Endodermal cell (in vitro differentiated cells): ENCODE measurements at places on chromosomes 7 and 10.

- peak; percentile 84 for DNase-seq
Measured at GRCh38 chr7:95723583-95724180, 48.7 kb upstream of the DYNC1I1 start.

- no peak for DNase-seq
Measured at GRCh38 chr10:13949844-13950542, 363.2 kb downstream of the PRPF18 start.

DNA sequence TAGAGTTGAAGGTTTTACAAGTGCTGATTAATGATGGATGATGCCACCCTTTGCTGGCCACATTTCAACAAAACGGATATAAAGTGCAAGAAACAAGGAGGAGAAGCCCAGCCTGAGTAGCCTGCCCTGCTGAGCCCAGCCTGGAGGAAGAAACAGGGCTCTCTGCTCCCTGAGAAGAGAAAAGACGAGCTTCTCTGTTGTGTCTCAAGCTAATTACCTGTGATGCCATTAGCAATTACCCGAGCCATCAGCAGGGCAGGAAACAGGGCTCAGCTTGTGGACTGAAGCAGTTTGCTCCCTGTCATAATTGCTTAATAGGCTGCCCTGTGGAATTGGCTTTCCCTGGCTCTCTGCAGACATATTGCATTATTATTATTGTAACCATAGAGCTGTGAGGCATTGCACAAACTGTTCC, 709.3 kb upstream of the AUTS2 start:
- no peak for DNase-seq

- DNase-seq: no peak
Measured at GRCh38 chr10:101466016-101466912, 112.3 kb downstream of the BTRC start.

DNA sequence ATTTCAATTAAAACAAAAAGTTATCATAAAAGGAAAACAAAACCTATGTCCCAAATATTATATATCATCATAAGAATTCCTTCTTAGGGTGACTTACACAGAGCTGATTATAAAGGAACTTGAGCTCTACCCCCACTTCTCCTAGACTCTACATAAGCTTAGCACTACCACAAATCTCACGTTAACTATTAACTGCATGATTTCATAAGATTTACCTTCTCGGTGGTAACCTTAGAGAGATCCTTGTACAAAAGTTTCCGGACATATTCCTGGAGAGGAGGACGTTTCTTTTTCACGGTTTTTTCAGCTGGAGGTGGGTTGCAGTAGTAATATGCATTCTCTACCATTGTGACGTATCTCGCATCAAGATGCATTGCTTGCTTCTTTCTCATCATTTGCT, 83.7 kb downstream of the UPF2 start:
- DNase-seq: no peak

- DNase-seq: no peak
Measured at GRCh38 chr7:66426996-66427395, 201.7 kb upstream of the KCTD7 start.

DNA sequence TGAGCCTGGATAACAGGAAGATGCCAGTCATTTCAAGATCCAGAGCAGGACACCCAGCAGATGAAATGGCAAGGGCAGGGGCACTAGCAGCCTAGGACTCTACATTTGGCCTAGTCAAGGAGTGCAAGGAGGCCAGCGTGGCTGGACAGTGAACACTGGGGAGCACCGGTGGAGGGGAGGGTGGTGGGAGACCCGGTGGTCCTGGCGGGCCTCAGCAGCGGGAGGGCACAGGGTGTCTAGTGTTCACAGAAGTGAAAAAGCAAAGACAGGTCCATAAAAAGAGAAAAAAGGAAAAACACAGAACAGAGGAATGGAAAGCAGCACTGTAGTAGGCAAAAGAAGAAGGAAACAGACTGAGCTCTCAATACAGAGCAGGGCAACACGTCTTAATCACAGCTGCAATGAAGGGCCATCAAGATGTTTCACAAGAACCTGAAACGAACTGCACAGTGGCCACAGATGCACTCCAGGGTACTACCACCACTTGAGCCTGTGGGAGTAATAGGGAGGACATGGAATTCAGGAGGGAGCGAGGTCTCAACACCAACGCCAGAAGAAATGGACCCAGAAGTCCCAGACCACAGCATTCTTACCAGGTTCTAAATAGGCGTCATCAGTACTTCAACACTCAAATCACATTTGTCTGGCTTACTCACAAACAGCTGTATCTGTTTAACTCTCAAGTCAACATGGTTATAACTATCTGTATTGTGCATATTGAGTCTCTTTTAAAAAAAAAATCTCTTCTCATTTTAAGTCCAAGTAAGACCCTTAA, 573.7 kb downstream of the PARD3 start:
- DNase-seq: no peak

- no peak for DNase-seq
Measured at GRCh38 chr7:69749372-69749979, 151.2 kb downstream of the AUTS2 start.

DNA sequence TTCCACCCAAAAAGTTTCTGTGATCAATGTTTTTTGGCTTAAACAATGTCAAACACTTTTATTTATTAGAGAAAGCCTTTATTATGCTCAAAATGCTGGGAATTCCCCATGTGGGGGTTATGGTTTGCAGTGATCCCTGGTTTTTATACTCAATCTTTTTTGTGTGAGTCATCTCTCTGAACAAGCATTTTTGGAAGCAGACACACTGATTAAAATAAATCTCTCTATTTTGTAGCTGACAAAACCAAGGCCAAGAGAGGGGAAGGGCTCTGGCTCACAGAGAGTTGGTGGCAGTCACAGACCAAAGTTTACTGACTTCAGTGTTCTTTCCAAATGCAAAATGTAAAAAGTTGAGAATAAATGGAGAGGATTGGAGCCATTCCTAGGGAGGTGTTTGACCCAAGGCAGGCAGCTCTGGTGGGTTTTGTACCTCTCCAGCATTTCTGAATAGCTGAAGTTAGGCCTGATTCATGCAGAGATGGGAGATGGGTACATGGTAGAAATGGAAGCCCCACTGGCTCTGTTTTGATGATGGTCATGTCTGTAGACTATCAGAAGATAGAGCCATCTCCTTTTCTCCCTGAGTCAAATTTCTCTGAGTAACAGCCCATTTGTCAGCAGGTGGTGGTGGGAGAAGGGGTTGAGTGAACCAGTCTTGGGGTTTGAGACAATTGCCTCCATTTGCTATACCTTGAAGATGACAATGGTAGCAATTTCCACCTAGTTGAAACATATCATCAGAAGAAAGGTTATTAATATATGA, 45.4 kb upstream of the NAMPT start:
- DNase-seq: no peak

GRCh38 chr10:34135515-34135914, 679.6 kb downstream of the PARD3 start:
- no peak for DNase-seq

DNA sequence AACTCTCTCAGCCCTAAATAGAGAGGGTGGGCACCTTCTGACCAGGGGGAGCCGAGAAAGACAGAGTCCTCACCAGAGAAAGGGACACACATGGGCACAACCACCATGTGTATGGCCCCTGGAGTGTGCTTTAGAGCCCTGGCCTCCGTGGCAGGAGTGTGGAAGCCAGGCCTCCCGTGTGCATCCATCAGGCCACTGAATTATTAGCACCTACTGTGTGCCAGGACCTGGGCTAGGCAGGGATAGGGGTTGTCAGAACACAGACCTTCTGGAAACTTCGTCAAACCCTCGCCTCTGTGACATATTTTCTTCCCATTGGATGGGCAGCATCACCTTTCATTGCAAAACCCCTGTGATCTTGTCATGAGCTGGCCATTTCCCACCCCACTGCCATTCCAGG, 78.5 kb downstream of the ZMIZ1 start:
- no peak for DNase-seq

GRCh38 chr7:151079199-151079910, 1.3 kb downstream of the FASTK start:
- no peak for DNase-seq

DNA sequence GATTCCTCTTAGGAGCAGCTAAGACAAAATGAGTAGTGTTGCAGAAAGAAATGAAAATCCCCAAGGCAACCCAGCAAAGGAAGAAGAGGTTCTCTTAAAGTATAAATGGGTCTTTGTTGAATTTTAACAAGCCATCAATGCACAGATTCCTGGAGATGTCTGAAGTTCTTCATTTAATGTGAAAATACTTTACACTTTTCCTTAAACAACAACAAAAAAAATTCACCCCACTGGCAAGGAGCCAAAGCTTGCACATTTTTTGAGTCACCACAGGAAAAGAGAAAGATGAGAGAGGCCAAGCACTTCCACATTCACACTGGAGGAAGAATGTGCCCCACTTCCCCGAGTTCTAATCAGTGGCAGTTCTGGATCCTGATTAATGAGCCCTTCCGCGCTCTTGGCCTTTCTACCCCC, 286.4 kb upstream of the MEOX2 start:
- no peak for DNase-seq

DNA sequence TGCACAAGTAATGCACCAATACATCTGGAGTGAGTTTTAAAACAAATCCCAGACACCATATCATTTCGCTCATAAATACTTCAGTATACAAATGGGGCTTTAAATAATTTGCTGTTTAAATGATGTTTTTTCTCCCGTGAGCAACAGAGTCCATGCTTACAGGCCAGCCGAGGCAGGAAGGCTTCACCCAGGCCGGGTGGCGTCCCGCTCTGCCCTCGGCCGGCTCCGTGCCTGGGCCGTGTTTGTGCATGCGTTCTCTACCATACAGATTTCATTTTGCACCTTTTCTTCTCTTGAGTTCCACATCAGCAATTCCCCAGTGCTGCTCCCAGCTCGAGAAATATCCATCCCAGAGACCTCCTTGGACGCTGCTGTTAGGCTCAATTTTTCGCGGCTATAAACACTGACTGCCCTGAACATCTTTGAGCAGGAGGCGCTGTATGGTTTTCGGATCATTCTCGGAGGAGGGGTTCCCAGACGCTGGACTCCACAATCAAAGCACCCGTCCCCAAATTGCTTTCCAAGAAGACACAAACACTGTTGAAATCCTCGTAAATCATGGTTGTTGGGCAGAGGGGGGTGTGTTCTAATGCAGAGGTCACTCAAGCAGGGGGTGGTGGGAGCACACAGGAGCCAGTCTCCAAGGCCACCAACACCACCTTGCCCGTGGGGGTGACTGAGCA, 91.6 kb downstream of the MICALL2 start:
- no peak for DNase-seq

DNA sequence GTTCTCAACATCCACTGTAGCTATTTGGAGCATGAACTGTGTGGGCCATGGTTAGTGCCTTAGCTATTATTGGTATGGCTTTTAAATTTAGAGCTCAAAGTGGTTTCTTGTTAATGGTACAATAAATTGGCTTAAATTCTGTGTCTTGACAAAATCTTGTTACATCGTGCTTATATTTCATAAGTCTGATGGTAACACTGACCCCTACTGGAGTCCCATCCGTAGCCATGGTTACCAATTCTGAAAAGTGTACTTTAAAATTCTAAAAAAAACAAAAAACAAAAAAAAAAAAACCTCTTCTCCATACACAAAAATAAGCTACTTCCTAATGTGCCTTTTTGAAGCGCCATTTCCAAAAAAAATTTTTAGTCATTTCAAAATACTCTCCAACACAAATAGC, 6.4 kb upstream of the RPP30 start:
- DNase-seq: no peak

DNA sequence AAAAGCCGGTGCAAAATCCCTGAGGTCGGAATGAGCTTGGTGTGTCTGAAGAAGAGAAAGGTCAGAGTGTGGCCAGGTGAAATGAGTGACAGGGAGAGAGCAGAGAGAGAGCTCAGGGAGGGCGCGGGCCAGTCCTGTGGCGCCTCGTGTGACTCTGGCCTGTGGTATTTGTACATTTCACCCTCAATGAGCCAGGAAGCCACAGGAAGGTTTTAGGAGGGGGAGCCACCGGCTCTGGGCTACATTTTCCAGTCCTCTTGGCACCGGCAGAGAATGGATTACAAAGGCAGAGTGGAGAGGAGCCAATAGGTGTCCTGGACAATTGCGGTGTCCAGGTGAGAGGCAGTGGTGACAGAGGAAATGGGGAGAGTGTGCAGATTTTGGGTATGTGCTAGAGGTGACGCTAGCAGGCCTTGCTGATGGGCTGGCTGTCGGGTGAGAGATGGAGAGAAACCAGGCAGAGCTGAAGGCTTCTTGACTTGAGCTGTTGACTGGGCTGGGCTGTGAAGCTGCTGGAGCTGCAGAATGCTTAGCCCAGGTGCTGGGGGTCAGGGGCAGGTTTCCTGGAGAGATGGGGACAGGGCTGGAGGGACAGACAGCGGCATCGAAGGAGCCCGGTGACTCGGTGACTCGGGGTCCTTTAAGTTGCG, 38.1 kb downstream of the COL13A1 start:
- no peak for DNase-seq

GRCh38 chr7:1262441-1262840, 29.8 kb downstream of the UNCX start:
- no peak for DNase-seq

DNA sequence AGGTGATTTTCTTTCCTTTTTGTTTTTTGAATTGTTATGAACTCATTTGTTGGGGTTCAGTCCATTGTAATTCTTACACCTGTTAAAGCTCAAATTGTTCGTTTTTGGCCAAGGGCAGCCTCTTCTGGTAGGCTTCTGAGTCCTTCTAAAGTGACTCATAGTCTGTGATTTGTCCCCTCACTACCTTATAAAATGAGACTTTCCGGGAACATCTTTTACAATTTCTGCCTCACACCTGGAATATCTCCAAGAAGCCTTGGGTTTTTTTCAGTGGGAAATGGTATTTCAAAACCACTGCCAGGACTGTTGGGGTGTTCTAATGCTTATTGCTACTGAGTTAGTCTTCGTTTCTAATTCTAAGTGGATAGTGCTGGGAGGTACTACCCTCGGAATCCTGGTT, 56.7 kb downstream of the BMPR1A start:
- DNase-seq: no peak

GRCh38 chr10:6755781-6756460, 175.8 kb upstream of the PRKCQ start:
- no peak for DNase-seq

- DNase-seq: no peak
Measured at GRCh38 chr7:147541261-147541660, 1049.3 kb upstream of the C7orf33 start.

DNA sequence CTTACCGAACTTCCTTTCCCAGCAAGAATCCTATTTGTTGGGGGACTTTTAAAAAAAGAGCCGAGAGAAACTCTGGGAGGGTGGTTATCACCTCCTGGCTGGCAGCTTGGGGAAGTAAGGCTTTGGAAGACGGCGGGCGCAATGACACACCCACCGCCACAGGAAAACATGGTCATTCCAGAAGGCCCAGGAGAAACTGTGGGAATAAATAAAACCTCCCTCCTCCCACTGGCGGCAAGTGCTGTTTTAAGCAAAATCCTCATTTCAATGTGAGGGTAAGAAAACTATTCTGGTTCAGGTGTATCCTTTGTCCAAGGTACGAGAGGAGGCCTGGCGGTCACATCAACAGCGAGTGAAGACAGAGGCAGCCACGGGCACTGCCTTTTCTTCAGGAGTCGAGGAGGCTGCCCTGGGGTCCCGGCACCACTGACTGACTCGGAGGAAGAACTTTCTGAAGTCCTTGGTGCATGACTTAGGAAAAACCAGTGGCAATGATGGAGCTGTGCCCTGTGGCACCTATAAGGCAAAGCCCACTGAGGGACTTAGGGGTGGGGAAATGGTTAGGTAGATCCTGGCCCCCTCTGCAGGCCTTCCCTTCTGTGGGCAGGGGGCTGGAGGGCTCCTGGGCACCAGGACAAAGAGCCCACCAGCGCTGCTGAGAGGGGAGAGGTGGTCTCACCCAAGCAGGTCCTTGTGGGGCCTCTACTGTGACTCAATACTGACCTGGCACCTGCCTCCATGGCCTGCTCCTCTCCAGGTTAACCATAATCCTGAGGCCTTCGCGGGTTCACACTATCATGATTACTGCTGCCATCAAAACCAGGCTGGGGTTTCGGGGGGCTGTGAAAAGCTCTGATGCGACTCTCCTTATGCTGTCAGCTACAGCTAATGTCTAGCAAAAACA, 21.4 kb downstream of the DNAJB12 start:
- peak; percentile 53 for DNase-seq
